ENCODE measurements at places on chromosomes 4 and X.

GRCh38 chrX:41946989-41947612 lies 23.7 kb upstream of the CASK start:
- DNase-seq: no peak

DNA sequence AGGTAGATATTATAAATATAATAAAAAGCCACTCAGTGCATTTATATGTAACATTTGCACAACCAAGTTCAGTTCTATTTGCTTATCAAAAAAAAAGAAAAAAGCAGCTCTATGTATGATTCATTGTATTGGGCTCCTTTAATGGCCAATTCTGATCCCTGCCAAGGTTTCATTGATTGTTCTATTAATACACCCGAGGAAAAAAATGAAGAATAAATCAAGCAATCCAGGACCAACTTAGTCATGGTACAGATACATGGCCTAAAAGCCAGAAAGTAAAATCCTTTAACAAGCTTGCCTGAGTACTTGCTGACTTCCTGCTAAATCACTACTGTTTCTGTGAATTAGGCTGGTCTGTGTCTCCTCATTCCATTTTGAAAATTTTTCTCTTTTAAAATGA lies 77.6 kb upstream of the PCDH7 start:
- no peak for DNase-seq

GRCh38 chrX:103187953-103188475 lies 26.9 kb upstream of the BEX4 start:
- DNase-seq: no peak

DNA sequence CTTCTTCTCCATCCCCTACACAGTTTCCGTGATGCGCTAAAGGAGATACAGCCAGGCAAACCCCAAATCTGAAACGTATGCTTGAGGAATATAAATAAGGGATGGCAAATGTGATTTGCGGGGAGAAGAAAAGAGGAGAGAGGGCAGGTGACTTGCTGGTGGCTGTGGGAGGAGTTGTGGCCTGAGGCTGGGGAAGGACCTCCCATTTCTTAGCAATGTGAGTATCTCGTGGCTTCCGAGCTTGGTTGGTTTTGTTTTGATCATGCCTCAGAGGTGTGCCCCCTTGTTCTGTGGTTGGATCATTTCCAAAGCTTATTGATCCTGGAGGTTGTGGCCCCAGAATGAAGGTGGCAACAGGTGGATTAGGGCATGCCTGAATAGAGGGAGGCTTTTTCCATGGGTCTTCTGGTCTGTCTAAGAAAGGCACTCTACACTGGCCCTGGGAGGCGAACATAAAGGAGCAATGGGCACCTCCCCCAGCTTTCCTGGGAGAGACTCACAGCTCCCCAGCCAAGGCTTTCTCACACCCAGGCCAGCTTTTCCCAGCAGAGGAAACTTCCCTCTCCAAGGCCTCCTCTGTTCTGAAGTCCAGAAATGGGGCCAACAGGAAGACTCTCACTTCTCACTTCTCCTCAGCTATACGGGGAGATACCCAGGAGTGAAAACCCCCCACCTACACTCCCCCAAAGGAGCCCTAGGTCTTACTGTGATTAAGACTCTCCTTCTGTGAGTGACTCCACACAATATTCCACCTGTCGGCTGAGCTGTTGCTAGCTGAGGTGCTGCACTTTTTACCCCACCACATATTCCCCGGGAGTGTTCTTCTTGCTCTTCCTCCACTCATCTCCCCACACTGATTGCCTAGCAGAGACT lies 40.0 kb downstream of the C4orf51 start:
- no peak for DNase-seq

DNA sequence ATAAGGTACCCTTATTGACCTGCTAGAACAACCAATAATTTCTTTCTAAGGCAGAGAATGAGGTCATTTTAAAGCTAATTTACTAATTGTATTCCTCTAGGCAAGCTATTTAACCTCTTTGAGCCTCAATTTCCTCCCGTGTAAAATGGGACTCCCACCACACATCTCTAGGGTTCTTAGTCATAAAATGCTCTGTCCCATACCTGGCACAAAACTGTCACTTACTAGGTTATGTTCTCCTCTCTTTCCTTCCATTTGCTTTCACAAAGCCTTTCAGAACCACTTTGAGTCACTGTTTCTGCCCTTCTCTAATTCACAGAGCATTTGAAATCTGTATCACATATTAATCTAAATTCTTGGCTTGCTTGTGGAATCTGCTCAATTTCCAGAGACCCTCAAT lies 2.4 kb upstream of the GPR82 start:
- no peak for DNase-seq

DNA sequence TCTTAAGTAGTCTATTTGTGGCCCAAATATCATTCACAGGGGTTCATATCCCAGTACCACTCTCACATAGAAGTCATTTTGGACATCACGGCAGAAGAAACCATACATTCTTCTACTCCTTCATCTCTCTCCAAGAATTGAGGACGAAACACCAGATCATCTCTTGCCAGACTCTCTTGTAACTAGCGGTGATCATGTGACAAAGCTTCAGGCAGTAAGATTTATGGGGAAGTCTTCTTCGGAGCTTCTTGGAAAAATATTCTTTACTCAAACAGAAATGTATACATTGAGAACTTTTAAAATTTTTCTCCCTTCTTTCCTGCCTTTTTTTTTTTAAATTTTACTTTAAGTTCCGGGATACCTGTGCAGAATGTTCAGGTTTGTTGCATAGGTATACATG lies 4.7 kb upstream of the TBC1D19 start:
- no peak for DNase-seq

GRCh38 chr4:153555730-153556434 lies 89.7 kb downstream of the TMEM131L start:
- DNase-seq: no peak

Measured in activated CD8-positive, alpha-beta memory T cell treated with anti-CD3 and anti-CD28 coated beads, Interleukin-2, amount 50 U/mL, for 4 hours (primary cell).